ENCODE measurements at places on chromosomes 11 and 22.

DNA sequence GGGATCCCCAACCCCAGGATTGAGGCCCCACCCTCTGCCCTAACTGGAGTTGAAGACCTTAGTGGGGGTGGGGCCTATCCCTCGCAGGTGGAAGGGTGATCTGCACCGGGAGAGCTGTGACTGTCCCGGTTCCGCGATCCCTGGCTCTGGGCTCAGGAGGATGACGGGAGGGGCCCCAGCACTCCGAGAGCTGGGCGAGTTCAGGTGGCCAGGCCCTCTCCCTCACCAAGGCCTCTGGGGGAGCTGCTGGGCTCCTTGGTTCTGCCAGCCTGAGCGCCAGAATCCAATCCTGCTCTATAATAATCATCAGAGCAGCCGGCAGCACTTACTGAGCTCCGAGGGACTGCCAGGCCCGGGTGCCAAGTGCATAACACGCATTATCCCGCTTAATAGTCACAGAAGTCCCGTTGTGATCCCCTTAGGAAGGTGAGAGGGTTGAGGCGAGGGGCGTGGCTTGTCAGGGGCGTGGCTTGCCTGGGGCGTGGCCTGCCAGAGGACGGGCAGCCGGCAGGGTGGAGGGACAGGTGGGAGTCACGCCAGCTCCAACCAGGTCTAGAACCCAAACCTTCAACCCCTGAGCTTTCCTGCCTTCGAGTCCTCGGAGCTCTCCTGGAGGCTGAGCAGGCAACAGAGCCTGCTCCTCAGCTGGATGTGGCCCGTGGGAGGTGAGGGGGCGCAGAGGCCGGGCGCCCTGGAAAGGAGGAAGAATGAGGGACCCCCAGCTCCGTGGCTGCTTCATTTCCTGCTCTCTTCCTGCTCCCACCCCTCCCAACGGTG is 7.3 kb upstream of the SYT7 start:
- no peak for DNase-seq

DNA sequence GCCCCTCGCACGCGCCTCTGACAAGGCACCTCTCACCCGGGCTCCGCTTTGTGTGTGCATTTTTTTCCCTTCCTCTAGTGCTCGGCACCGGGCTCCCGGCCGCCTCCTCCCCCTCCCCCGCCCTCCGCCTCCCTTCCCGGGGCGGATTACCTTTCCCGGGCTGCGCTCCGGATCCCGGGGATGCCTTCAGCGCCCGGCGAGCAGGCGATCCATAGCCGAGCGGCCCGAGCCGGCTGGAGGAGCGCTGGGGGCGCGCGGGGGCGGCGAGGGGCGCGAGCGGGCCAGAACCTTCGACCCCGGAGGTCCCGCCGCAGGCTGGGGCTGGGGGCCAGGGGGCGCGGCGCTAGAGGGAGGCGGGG is 282 bp downstream of the MPPED2 start:
- DNase-seq = no peak

DNA sequence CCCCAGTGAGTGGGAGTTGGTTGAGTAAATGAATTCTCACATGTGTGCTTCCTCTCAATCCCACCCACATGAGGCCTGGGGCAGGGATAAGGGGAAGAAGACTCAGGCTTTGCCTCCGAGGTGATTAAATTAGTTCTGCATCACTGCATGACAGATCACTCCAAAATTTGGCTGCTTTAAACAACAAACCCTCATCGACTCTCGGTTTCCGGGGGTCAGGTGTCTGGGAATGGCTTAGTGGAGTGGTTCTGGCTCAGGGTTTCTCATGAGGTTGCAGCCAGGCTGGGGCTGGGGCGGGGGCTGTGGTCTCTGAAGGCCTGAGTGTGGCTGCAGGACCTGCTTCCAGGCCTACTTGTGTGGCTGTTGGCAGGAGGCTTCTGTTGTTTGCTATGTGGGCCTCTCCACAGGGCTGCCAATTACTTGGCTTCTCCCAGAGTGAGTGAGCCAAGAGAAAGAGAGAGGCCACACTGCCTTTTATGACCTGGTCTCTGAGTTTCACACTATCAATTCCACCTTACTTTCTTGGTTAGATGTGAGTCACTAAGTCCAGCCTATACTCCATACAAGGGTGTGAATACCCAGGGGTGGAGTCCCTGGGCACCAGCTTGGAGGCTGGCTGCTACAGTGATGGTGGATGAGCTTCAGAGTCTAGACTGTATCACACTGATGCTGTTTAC is 15.9 kb downstream of the MOGAT2 start:
- DNase-seq = no peak

- no peak for DNase-seq
Observed at GRCh38 chr11:122045181-122045586, 70.8 kb downstream of the BLID start.

GRCh38 chr11:108857382-108857781 is 192.5 kb downstream of the DDX10 start:
- DNase-seq = no peak

GRCh38 chr11:65130631-65131416 is 3.5 kb downstream of the SYVN1 start:
- DNase-seq = no peak

- no peak for DNase-seq
Observed at GRCh38 chr11:113278481-113278880, 35.9 kb upstream of the TTC12 start.

DNA sequence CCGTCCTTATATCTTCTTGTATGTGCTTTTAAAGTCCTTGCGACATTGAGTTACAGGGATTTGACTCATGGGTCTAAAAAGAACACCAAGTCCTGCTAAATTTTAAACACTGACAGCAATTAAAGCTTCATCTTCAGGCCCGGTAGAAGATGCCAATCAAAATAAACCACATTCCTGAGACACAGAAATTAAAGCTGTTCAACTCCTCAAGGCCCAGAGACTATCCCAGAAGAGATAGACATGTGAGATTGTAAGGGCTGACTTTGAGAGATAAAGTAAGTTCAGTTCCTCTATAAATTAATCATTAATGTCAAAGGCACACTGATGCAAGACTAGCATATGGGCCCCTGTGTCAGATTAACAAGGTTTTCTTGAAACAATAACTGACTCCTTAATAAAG is 49.8 kb downstream of the OSBPL5 start:
- no peak for DNase-seq

GRCh38 chr22:17205432-17205831 is 13.8 kb downstream of the ADA2 start:
- DNase-seq = no peak

Data from GM06990 (cell line).